Stimulated activated CD4-positive, alpha-beta T cell treated with anti-CD3 and anti-CD28 coated beads, Interleukin-4, amount 100 ng/mL, for 48 hours (primary cell): ENCODE measurements at places on chromosomes 4 and X.

DNA sequence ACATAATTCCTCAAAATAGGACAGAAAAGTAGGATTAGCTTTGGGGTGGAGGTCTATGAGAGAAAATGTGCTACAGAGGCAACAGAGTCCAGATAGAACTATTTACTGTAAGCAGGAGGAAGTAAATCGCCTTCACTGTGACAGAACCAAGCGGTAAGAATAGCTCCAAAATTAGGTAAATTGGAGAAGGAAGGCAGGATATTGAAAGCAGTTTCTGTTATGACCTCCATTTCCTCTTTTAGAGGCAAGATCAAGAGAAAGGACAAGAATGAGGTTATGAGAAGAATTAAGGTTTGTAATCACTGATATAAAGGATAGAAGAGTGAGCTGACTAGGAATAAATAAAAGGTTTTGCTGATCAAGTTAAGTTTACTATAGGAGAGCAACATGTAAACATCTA, 44.1 kb upstream of the NEUROG2 start:
- DNase-seq = no peak

DNA sequence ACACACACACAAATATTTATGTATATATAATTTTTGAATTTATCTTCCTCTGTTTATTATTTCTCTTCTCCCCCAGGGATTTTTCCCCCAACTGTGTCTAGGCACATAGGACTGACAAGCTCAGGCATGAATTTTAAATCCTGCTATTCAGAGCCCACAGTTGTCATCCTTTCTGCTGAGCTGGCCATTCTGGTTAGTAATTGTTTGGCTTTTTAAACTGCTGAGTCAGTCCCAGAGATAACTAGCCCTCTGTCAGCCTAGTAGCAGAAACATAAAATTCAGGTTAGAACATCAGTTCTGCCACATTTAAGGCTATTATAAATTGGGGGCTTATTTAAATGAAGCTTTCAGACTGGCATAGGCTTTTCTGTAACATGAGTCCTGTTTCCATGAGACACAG, 151.7 kb upstream of the MAOA start:
- DNase-seq = no peak

DNA sequence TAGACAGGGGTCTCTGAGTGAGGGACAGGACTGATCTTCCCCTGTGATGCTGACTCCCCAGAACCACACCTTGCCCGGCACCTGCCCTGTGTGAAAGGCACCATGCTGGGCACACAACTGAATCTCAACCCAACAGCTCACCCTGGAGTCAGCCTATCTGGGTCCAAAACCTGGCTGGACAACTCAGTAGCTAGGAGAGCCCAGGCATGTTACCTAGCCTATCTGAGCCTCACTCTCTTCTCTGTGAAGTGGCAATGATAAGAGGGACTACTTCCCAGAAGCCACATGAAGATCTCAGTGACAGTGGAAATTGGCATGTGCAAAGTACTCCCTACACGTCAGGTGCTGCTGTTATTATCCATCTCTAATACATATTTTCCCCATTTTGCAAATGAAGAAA, 44.8 kb upstream of the PPP2R2C start:
- DNase-seq = no peak

GRCh38 chrX:124504111-124504983, 158.0 kb downstream of the SH2D1A start:
- no peak for DNase-seq

GRCh38 chrX:29641461-29641860, 573.9 kb upstream of the MAGEB2 start:
- DNase-seq = no peak

DNA sequence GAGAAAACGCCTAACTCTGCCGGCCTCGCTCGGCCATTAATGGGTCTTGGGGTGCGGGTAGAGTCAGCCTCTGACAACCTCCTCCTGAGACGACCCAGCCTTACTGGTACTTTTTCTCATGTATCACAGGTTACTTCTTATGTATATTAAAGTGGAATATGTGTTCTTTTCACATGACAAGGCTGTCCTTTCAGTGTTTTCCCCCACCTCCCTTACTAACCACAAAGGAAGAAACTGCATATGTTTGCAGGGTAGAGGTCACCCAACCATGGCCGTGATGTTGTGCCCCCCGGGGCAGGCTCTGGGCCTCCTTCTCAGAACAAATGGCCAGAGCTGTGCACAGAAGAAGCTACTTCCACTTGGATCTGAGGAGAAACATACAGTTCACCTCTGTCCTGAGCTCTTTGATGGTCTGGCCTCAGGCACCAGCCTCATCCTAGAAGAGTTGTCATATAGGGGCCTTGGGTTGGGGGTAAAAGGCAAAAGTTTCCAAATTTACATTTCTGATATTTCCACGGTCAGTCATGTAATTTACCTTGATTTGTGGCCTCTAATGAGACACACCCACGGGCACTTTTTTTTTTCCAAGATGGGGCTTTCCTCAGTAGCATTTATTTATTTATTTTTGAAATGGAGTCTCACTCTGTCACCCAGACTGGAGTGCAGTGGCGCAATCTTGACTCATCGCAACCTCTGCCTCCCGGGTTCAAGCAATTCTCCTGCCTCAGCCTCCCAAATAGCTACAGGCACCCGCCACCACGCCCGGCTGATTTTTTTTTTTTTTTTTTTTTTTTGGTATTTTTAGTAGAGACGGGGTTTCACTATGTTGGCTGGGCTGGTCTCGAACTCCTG, 1.9 kb downstream of the SOWAHD start:
- no peak for DNase-seq

GRCh38 chrX:149007423-149007822, 497.7 kb downstream of the IDS start:
- no peak for DNase-seq

GRCh38 chr4:30068234-30068633, 651.9 kb upstream of the PCDH7 start:
- no peak for DNase-seq

- no peak for DNase-seq
These were observed 70.0 kb downstream of the DCHS2 start for GRCh38 chr4:154421618-154422017.

DNA sequence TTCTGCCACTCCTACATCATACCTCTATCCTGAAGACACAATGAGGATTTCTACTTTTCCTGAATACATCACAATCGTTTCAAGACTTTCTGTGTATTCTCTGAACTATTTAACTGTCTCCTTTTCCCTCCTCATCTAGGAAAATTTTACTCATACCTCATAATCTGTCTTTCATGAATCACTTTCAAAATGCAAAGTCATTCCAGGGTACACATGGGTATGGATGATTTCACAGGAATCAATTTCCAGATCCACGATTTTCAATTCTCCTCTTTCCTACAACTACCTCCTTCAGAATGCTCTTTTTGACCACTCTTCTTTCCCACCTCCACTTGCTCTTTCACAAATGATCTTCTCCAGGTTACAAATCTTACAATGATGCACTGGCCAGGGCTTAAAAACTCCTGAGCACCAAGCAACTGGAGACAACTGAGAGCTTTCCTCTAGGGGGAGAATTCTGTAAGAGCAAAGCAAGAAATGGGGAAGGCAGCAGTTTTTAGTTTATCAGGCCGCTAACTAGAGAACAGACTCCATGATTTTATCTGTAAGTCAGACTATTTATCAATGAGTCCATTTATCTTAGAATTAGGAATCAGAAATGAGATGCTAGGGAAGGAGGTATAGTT, 116.4 kb downstream of the PPP3CA start:
- no peak for DNase-seq

- no peak for DNase-seq
These were observed 259.7 kb downstream of the DCHS2 start for GRCh38 chr4:154231806-154232478.
